RWPE1 (cell line): ENCODE measurements at places on chromosomes 5 and 9.

DNA sequence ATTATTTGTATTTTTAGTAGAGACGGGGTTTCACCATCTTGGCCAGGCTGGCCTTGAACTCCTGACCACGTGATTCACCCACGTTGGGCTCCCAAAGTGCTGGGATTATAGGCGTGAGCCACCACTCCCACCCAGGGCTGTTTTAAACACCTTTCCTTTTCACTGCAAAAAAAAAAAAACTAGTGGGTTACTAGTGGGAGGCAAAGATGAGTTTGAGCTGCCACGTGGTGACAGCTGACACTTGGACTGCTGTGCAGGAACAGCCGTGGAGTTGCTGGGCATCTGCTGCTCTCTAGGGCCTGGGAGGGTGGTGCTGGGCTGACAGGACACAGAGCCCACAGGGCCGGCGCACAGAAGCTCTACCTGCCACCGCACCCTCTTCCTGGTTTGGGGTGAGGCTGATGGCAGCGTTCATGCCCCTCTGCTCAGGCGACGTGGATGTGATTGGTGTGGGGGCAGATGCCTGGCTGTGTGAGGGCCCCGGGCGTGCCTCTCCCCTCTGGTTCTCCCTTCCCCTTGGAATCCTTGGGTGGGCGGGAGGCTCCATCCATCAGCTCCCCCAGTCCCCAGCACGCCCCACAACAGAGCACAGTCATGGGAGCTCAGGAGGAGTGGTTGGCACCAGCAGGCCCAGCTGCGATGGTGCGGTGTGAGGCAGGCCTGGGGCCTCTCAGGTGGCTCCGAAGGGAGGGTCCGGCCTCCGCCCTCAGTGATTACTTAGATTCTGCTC is 16.9 kb downstream of the RABL6 start:
- DNase-seq = no peak

DNA sequence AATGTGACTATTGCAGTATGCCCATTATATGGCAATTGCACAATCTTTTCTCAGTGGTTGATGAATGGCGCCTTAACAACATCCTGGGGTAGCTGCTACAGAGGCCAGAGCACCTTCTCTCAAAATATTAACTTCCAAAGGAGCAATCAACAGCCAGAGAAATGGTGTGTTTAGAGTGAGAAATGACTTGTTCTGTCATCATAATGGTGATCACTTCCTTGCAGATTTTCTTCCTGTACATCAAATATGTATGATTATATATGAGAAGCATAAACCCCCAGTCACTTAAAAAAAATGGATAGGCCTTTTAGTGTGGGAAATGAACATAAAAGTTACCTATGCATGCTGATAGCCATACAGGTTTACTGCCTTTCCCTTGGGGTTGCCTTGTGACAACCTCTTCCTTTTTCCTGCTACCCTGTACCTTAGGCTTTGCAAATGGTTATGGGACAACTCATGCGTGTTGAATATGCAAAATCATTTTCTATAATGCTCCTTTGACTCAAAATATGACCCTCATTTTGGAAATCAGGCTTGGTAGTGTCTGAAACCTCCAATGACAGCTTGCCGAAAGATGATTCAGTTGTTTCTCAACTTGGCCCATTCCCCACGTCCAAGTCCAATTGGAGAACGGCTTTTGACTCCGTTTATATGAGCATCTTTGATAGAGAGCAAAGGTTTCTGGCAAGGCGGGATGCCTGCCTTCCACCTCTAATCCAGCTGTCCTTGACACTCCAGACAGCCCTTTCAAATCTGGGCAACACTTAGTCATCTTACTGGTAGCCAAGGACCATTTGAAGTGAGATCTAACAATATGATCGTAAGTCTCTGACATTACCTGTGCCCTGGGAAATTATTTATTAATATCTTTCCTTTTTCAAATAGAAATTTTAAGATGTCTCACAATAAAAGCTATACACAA is 69.3 kb downstream of the SLC1A1 start:
- DNase-seq = no peak

GRCh38 chr9:131416509-131416908 is 22.6 kb downstream of the PRRC2B start:
- DNase-seq = no peak

GRCh38 chr5:92704590-92704989 is 876.4 kb downstream of the NR2F1-AS1 start:
- DNase-seq = no peak
